SK-N-DZ (cell line): ENCODE measurements at places on chromosomes 13 and 19.

GRCh38 chr19:48498595-48499311 lies 12.9 kb downstream of the LMTK3 start:
- DNase-seq, result no peak

GRCh38 chr19:52494518-52494917 lies 33.0 kb upstream of the ZNF808 start:
- no peak for DNase-seq

DNA sequence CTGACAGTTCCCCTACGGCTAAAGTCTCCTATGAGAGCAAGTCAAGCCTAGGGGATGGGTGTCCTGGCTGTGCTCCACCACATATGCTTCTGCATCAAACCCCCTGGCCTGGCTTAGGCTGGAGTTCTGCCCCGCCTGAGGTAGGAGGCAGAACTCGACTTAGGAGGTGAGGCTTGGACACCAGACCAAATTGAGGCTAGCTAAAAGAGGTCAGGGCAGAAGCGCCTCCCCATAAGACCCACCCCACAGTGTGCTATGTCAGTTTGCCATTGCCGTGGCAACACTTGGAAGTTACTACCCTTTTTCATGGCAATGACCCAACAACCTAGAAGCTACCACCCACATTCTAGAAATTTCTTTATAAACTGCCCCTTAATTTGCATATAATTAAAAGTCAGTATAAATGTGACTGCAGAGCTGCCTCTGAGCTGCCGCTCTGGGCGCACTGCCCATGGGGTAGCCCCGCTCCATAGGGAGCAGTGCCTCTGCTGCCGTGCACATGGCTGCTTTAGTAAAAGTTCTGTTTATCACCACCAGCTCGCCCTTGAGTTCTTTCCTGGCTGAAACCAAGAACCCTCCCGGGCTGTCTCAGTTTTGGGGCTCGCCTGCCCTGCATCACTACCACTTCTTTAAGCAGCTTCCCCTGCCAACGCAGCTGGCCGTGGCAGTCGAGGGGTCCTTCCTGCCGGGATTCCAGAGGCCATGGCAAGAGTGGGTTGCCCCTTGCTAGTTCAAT lies 20.2 kb downstream of the AP1M1 start:
- DNase-seq, result no peak

DNA sequence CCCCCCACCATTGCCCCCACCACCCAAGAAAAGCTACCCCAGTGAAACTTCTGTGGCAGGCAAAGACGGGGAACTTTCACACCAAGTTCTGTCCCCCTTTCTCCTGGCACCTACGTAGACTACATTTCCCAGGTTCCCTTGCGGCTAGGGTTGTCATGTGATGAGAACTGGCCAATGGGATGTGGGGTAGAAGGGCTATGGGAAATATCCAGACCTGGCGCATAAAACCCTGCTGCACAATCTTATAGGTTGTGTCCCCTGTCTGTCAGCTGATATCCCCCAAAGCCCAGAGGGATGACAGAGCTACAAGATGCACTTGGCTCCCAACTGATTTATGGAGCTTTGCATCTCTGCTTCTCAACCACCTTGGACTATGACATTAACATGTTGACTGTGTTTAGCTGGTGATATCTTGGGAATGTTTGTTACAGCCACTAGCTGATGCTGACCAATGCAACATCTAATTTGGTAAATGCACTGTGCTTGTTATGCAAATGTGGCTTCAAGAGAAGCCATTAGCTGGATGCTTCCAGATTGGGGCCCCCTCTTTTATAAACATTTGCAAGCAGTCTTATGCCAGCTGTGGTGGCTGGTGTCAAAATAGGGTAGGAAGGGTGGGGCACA lies 6.1 kb downstream of the SH2D3A start:
- DNase-seq, result peak; percentile 45

DNA sequence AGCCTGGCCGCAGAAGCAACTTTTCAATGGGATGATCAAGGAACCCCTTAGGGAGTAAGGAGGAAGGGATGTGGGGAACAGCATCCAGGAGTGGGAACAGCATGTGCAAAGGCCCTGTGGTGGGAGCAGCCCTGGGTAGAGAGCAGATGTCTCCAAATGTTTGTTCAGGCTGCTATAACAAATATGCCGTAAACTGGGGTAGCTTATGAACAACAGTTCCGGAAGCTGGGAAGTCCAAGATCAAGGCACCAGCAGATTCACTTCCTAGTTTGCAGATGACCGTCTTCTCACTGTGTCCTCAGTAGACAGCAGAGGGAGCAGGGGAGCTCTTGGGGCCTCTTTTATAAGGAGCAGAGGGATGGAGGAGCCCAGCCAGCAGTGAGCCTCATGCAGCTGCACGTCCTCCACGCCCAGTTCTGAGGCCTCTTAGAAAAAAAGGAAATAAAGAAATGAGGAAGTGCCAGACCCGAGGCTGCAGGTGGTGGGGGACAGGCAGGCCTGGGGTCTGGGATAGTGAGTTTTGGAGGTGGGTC lies 4.2 kb upstream of the LRRC25 start:
- peak; percentile 57 for DNase-seq

DNA sequence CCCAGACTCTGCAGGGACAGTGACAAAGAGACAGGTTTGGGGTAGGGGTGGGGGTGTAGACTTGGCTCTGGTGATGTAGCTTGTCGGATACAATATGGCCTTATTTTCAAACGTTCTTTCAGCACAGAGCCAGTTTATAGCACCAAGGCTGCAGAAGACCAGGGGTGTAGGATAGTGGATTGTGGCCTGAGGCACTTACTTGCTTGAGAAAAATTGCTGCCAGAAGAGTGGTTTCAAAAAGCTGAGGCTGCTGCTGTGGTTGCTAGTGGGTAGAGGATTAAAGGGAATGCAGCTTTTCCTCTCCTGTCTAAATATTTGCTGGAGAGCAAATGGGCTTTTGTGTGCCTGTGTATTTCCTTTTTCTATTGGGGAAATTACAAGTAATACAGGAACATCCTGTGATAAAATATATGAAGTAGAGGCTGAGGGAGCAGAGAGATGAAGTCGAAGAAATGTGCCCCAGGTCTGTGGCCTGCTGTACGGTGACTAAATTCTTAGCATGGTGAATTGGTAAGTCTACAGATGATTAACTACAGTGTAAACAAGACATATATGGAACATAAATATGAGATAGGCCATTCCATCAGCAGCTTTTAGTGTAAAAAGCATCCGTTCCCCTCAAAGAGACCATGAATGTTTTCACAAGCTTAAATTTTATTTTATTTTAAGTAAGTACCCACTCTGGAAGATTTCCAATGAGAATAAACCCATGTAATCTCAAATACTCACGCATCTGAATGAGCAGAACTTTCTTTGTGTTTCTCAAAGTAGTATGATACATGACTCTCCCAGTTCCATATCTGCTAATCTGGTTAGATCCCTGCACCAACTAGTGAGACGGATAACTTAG lies 112.9 kb downstream of the LRCH1 start:
- no peak for DNase-seq

- no peak for DNase-seq
These were observed 36.1 kb downstream of the LSM14A start for GRCh38 chr19:34208291-34208884.

- no peak for DNase-seq
These were observed 33.1 kb downstream of the CERS4 start for GRCh38 chr19:8242211-8242821.

GRCh38 chr19:33394723-33395560 lies 21.4 kb downstream of the CEBPG start:
- no peak for DNase-seq

- DNase-seq, result no peak
These were observed 171.9 kb downstream of the KLF5 start for GRCh38 chr13:73230716-73231115.

GRCh38 chr19:33420821-33421220 lies 47.3 kb downstream of the CEBPG start:
- DNase-seq, result no peak

DNA sequence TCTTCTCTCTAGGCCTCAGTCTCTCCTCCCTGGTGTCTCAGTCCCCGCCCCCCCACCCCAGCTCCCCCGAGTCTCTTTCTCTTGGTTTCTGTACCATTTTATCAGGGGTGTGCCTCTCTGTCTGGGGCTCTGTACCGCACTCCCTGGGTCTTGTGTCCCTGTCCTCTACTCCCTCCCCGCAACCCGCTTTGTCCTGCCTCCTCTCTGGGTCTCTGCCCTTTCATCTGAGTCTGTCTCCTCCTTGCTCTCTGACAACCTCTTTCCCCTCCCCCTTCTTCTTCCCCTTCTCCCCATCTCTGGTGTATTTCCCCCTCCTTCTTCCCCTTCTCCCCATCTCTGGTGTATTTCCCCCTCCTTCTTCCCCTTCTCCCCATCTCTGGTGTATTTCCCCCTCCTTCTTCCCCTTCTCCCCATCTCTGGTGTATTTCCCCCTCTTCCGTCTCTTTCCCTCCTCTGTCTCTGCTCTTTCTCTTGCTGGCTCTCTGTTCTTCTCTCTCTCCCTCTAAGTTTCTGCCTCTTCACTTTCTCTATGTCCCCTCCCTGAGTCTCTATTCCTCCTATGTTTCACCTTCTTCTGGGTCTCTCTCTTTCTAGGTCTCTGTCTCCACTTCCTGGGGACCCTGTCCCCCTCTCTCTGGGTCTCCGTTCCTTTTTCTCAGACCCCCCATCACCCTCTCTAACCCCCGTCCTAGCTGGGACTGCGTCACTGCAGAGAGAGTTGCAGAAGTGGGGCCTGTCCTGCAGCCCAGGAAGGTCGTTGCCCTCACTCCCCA lies 2.2 kb upstream of the KCNC3 start:
- no peak for DNase-seq

DNA sequence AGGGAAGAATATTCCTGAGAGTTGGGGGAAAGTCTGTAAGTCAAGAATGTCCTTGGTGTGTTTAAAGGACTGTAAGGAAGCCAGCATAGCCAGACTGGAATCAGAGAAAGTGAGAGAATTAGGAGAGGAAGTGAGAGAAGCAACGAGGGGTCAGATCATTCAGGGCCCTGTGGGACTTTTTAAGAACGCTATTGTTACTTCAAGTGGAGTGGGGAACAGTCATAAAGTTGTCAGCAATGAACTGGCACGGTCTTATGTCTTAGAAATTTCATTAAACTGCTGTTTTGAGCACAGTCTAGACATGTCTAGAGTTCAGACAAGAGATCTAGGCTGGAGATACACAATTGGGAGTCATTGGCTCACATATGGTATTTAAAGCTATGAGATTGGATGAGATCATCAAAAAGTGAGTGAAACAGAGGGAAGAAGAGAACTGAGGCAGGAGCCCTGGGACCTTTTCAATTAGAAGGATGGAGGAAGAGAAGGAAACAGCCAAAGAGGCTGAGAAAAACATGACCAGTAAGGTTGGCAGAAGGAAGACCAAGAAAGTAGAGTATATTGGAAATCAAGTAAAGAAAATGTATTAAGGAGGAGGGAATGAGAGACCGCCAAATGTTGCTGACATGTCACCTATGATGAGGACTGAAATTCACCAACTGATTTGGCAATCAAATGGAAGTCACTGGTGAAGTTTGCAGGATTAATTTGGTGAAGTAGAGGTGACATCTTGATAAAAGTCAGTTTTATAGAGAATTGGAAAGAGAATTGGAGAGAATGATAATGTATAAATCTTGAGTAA lies 263.5 kb downstream of the GPC5 start:
- DNase-seq, result no peak

DNA sequence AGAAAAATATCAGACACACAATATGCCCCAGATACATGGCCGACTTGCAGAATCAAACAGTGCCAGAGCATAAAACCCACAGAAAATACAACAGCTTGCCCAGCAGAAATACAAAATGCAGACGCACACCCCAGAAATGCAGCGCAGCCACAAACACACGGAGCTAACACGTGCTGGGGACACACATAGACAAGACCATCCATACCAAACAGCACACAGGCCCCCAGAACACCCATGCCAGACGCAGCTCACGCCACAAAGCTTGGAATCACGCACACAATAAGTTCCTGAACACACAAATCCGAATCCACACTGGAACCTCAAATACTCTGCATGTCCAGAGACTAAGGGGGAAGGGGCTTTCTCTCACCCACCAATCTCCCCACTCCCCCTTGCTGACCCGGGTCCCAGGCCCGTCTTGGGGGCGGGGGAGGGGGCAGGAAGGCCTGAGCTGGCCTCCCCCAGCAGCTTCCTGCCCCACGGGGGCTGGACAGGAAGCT lies 17.2 kb downstream of the CCDC97 start:
- no peak for DNase-seq

DNA sequence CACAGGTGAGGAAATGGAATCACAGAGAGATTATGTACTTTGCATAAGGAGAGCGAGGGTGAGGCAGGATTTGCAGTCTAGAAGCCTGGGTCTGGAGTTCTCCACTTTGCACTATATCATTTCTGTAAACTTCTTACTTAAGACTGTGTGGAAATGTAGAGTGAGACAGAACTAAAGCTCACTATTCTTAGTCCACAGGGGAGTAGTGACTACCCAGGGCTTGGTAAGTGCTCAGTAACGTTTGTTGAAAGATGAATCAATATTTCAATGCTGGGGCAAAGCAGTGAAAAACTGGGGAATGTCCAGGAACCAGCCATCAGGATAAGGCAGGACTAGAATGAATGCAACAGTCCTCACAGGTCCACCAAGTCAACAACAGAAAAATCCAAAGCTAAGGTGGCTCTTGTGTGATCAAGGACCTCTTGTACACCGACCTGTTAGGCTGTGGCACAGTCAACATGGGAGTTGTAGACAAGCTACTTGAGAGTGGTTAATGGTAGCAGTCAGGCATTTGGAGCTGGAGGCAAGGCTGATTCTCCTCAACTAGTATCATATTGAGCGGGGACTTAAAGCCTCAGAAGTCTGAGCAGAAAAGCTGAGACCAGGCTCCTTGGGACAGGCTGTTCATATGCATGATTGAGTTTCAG lies 929 bp upstream of the TNFSF13B start:
- no peak for DNase-seq

- no peak for DNase-seq
These were observed 23.2 kb downstream of the CATSPERD start for GRCh38 chr19:5743630-5744029.

- DNase-seq, result no peak
These were observed 13.4 kb upstream of the SLC44A2 start for GRCh38 chr19:10611907-10612306.

- no peak for DNase-seq
These were observed 20.0 kb downstream of the SBNO2 start for GRCh38 chr19:1153891-1154730.

DNA sequence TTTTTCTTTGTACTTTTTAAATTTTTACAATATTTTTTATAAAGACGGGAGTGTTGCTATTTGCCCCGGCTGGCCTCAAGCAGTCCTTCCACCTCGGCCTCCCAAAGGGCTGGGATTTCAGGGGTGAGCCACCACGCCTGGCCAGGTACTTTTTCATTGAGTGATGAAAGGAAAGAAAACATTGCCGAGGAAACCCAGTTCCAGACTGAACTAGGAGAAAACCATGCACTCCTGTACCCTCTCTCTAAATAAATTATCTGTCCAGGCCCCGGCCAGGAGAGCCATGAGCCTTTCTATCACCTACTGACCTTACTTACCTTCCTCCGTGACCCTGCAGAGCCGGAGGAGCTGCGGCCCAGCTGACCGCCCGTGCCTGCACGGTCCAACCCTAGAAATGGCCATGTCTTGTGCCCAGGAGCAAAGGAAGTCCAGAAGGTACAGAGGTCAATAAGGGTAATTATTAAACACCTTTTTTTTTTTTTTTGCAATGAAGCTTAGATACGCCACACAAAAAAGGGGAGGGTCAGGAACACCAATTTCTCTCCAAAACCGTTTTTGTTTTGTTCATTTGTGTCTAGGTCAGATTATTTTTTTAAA lies at the start of gene SLC7A9:
Gene SLC7A9 (minus strand): TSS at position 399 of the 597 bp plus-strand sequence. CDS start 1,233 bp downstream, outside the sequence.
- DNase-seq, result no peak
